Stimulated activated CD8-positive, alpha-beta memory T cell treated with anti-CD3 and anti-CD28 coated beads, Interleukin-15, amount 100 ng/mL, for 48 hours (primary cell): ENCODE measurements at places on chromosomes 5 and 9.

DNA sequence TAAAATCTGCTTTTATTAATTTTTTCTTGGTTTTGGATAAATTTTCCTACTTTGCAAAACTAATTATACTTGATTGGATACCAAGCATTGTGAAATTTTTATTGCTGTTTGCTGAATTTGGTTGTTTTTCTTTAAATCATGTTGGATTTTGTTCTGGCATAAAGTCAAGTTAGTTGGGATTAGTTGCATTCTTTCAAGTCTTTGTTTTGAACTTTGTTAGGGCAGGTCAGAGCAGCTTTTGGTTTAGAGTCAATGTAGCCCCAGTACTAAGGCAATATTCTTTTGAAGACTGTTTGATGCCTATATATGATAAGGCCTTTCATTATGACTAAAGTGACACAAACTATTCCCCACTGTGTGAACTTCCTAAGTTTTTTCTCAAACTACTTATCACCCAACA is 531.1 kb downstream of the RASEF start:
- no peak for DNase-seq

GRCh38 chr9:75912951-75913350 is 22.5 kb downstream of the PCSK5 start:
- no peak for DNase-seq

DNA sequence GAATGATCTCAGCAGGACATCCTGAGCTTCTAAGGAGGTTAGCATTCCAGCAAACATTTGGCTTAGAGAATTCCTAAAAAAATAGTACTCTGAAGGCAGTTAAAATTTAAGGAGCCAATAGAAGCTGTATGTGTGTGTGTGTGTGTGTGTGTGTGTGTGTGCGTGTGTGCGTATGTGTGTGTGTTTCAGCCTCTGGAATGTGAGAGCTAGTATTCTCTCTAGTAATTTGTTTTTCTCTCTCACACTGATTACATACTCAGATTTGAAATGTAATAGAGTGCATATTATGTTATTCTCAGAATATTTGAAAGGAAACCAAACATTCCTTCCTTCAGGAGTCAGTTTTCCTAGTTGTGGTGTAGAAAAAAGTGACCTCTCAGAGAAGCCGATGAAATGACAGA is 279.6 kb downstream of the TMEM38B start:
- no peak for DNase-seq

DNA sequence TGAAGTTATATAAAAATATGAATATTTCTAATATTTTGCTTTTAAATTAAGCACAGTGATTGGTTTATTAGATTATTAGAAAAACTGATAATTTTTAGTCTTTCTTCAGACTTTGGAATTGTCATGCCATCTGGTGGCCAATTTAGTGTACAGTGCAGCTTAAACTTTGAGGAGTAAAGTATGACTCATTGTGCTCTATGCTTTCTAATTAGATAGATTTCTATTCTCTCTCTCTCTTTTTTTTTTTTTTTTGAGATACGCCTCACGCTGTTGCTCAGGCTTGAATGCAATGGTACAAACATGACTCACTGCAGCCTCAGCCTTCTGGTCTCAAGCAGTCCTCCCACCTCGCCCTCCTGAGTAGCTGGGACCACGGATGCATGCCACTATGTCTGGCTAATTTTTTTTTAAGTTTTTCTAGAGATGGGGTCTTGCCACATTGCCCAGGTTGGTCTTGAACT is 42.1 kb upstream of the GPR21 start:
- DNase-seq: no peak

- DNase-seq: no peak
These were observed 228.9 kb upstream of the IRX4 start for GRCh38 chr5:2111569-2112105.

GRCh38 chr9:95204710-95205109 is 112.8 kb downstream of the FANCC start:
- DNase-seq: no peak

- DNase-seq: no peak
These were observed 140.3 kb downstream of the LHFPL2 start for GRCh38 chr5:78508186-78508765.

DNA sequence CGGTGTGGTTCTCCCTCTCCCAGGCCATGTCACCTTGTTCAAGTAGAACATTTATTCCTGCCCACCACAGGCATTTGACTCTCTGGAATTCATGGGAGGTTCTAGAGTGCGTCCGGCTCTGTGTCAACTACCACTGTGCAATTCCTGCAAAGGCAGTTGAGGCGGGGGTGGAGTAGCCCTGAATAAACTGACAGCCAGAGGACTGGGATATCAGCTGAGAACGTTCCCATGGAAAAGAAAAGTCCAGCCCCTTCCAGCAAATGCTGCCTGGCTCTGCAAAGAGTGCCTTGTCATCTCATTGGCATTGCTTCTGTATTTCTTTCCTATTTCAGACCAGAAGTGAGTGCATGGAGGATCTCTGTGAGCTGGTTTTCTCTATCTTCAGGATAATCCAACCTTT is 18.9 kb upstream of the MEGF9 start:
- no peak for DNase-seq

- no peak for DNase-seq
These were observed 42.0 kb upstream of the TIMD4 start for GRCh38 chr5:157004893-157005551.

GRCh38 chr9:19358701-19359100 is 21.3 kb downstream of the RPS6 start:
- DNase-seq: no peak

DNA sequence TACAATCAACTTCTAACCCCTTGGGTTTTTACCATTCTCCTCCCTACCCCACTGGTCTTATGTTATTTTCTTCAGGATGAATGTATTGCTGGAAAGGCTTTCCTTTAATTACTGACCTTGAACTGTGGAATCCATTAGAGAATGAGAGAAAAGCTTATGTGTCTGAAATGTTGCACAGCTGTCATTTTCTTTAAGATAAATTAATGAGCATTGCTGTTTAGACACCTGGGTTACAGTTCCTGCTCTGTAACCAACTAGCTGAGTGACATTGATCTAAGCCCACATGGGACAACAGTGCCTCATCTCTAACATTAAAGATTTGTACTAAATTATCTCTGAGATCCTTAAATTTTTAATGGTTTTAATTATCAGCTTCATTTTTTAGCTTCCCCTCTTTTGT is 507.0 kb downstream of the TAF11L14 start:
- DNase-seq: no peak

DNA sequence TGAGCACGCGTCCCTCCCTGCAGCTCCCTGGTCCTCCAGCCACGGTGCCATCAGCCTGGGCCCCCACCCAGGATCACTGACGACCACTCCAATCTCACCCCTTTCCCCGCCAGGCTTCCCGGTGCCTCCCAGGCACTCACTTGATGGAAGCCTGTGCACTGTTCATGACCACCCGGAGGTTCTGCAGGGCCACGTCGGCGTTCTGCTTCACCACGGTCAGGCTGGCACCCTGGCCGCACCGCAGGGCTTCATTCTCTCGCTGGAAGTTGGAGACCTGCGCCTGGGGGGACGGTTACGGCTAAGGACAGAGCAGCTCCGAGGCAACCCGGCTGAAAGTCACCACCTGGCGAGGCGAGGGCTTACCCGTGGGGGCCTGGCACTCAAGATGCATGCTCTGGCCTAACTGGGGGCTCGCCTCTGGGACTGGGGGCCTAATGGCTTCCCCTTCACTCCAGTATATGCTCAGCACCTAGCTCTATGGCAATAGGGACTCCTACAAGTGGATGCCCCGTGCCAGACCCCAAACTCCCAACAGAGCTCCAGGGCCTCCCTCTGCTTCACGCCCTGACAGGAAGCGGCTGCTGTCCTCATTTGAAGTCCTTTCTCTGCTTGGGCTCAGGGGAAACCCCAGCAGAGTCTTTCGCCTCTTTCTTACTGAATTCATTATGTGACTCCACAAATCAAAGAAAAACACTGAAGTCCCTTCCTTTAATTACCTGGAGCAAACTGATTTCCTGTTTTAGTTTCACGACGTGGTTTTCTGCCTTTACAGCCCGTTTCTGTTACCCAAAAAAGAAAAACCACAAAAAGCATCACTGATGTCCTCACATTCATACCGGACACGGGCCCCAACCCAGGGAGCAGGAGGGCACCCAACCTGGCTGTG is 4.2 kb upstream of the SNAPC4 start:
- DNase-seq: no peak

DNA sequence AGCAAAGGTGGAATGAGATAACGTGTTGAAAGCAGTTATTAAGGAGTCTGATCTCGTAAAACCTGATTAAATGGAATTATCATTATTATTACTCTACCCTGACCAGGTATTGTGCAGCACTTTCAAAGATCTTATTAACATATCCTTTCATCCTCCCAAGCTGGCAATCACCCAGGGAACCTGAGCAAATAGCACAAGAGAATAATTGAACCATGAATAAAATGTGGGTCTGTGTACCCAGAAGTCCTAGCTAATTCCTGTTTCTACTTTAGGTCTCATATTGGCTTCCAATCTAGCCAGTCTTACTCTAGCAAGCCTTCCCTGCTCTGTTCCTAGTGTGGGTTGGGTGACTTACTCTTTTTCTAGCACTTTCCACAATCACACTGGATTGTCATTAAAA is 162.2 kb upstream of the STK32A start:
- DNase-seq: no peak

DNA sequence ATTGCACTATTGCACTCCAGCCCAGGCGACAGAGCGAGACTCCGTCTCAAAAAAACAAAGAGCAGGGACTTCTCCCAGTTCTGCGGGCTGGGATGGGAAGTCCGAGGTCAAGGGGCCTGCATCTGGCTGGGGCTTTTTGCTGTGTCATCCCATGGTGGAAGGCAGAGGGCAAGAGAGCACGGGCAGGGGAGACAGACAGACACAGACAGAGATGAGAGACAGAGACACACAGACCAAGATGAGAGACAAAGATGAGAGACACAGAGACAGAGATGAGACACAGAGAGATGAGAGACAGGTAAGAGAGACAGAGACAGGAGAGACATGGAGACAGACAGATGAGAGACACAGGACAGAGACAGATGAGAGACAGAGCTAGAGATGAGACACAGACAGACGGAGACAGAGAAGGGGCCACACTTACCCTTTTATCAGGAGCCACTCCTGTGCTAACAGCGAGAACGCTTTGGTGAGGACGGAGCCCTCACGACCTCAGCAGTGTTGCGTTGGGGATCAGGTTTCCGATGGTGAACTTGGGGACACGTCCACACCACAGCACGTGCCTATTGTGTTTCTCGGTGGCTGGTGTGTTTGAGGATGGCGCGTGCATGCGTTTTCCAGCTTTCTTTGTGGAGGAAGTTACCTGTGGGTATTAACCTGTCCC is 8.9 kb upstream of the TOR4A start:
- no peak for DNase-seq

GRCh38 chr9:135951889-135952663 is 9.1 kb downstream of the UBAC1 start:
- no peak for DNase-seq

GRCh38 chr5:156698323-156698722 is 151.8 kb upstream of the PPP1R2B start:
- no peak for DNase-seq

GRCh38 chr5:17249029-17249634 is 31.7 kb downstream of the BASP1 start:
- no peak for DNase-seq

- no peak for DNase-seq
These were observed 136.3 kb downstream of the TTLL11 start for GRCh38 chr9:121956808-121957207.

- DNase-seq: no peak
These were observed 131.8 kb downstream of the TLE1 start for GRCh38 chr9:81557452-81558090.

- no peak for DNase-seq
These were observed 29.2 kb downstream of the EXOC3 start for GRCh38 chr5:472076-472655.

DNA sequence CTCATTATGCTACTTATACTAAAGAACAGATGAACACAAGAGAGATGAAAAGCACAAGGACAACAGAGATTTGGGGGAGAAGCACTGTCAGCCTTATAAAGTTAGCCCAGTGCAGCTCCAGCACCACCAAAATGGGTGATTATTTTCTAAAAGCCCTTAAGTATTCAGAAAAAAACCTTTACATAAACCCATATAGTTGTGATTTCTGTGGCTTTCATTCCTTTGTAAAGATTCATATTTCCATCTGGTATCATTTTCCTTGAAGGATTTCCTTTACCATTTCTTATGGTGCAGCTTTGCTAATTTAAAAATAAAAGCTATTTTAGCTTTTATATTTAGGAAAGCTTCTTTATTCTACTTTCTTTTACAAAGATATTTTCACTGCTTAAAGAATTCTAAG is 311.0 kb downstream of the TMEM167A start:
- no peak for DNase-seq

DNA sequence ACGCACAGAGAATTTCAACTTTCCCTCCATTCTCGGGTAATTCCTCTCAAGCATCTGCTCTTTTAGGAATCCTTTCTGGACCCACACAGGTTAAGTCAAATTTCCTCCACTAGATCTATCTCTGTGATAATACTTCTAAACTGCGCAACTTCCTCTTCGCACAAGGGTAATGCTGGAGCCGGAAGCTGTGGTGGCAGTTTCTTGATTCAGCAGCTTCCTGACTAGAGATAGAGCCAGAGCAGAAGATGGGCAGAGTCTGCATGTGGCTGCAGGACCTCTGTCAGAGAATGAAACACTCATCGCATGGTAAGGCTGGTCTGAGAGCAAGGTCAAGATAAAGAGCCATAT is 11.1 kb upstream of the CDC42SE2 start:
- no peak for DNase-seq

- DNase-seq: no peak
These were observed 3.8 kb upstream of the ZNF782 start for GRCh38 chr9:96858018-96858573.

DNA sequence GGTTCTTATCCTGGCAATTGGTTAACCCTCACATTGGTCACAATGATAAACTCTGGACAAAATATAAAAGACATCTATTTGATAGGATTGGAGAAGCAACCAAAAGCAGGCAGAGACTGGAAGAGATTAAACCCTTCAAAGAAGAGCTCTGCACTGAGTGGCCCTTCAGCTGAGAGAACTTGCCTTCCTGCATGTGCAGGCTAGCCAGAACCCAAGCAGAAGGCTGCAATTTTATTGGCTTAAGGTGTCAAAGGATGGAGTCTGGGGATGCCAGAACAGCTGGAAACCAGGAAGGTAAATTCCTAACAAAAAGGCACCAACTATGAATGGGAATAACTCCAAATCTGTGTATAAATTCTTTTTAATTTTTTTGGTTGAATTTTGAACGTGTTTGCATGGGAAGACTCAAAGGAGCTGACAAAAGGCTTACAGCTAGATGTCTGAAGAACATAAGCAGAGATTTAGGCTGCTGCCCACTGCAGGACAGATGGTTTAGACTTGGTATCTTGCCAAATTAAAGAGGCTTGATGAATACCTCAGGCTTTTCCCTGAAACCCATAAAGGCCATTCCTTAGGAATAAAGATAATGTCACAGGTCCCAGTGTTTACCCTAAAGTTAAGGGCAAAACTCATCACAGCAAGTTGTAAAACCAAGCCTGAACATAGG is 66.3 kb downstream of the NR2F1 start:
- no peak for DNase-seq
